ENCODE measurements at places on chromosomes 7 and 10.

GRCh38 chr7:91551377-91552175 lies 287.3 kb downstream of the FZD1 start:
- DNase-seq: peak; percentile 66

DNA sequence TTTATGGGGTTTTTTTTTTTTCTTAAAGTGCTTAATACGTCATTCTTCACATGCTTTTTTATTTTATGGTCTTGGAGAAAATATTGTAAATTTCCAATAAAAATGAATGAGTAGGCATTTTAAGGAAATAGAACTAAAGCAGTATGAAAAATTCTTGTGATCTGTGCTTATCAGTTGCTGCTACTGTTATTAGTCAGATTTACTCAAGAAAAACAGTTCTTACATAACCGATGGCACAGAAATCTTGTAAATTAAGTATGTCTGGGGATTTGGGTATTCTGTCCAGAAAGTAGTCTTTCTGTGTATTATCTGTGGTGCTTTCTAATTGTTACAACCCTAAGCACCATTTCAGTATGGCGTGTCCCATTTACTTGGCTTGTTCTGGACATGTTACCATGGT lies 64.7 kb downstream of the LRGUK start:
- DNase-seq: no peak

DNA sequence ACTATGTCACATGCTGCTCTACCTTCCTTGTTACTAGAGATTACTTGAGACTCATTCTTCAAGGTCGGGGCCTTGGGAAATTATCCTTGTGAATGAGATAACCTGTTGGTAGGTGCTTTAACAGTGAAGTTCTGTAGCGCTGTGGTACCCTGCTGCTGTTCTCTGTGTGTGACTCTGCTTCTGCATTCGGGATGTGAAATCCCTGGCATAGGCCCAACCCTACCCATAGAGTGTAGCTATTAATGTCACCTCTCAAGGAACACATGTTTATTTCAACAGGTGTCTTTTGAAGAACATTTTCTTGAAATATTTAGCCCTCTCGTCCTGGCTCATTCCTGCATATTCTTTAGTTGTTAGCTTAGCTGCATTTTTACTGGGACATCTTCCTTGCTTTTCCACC lies 41.8 kb upstream of the TMEM236 start:
- no peak for DNase-seq

GRCh38 chr10:24722131-24722675 lies 1.5 kb downstream of the ARHGAP21 start:
- DNase-seq: no peak

- DNase-seq: no peak
These were observed 5.2 kb downstream of the EPDR1 start for GRCh38 chr7:37925620-37926019.

GRCh38 chr7:13990319-13990983 lies 985 bp upstream of the ETV1 start:
- peak; percentile 63 for DNase-seq

- no peak for DNase-seq
These were observed 7.3 kb downstream of the IL2RA start for GRCh38 chr10:6054884-6055283.

DNA sequence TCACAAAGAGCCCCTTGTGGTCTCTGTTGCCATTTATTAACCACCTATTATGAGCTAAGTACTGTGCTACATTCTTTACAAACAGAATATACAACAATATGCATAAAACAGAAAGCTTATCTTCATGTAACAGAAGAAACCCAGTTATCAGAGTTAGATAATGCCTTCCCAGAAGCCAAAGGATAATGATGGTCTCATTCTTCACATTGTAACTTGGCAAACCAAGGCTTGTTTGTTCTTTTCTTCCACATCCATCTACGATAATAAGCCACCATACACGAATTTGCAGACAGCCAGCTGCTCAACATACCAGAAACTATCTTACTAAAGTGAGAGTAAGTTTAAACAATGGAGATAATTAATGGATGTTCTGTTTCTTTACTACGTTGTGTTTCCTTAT lies 127.6 kb downstream of the NEBL start:
- no peak for DNase-seq

DNA sequence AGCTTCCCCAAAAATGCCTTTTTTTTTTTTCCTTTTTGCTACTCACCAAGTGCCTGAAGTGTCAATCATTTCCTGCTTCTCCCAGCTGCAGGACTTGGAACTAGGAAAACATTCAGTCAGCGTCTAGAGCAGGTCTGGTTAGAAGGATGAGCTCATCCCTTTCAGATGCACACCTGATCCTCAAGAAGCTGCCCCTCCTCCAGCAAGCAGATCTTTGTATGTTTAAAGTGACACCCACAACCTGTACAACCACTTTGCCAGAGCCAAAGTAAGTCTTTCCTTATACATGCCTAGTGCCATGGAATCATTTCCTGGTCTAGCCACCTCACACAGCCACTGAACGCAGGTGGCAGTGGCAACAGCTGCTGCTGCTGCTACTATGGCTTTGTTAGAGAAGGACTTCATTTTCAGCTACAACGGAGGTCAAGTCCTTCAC lies 10.4 kb upstream of the USP54 start:
- DNase-seq: peak; percentile 85

DNA sequence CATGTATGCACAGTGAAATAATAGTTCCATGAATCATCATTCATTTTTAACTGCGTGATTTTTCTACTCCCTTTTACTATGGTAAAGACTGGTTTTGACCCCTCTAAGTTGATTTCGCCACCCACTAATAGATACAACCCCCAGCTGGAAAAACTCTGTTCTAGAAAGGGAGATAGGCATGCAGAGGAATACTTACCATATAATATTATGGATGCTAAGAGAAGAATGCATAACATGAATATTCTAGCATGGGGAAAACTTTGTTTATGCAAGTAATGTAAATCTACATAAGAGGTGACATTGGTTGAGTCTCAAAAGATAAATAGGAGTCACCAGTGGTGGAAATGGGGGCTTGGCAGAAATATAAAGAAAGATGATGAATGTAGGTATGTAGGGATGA lies 97.3 kb upstream of the MBL2 start:
- DNase-seq: no peak

GRCh38 chr7:43538404-43538771 lies 44.5 kb upstream of the STK17A start:
- no peak for DNase-seq

Data from lung microvascular endothelial cell (primary cell).